ENCODE measurements at places on chromosomes 4 and X. TPM values are rescaled to one million over a fixed set of nuclear protein-coding genes. Genes with fewer than 3 reads are reported as not detected.

GRCh38 chrX:150085881-150086280 is 147.6 kb upstream of the EOLA2 start:
- DNase-seq = no peak

GRCh38 chrX:137234651-137235402 is 201.0 kb upstream of the GPR101 start:
- no peak for DNase-seq

The USP51 gene
- total RNA-seq = 6.6 TPM

The BMX gene
- not detected for total RNA-seq

- no peak for DNase-seq
Measured at GRCh38 chrX:24979081-24979480, 36.7 kb downstream of the ARX start.

The FATE1 gene
- not detected for total RNA-seq

GRCh38 chr4:26033389-26033788 is 119.4 kb downstream of the SMIM20 start:
- no peak for DNase-seq

GRCh38 chrX:71619193-71619592 is 882 bp upstream of the CXCR3 start:
- DNase-seq = no peak

The CD40LG gene
- not detected for total RNA-seq

GRCh38 chr4:163622379-163623035 is 128.0 kb downstream of the TMA16 start:
- DNase-seq = no peak

The PPBP gene
- not detected for total RNA-seq

- DNase-seq = no peak
Measured at GRCh38 chr4:109969919-109970318, 57.2 kb downstream of the EGF start.

Data from neural progenitor cell (in vitro differentiated cells).